ENCODE measurements at places on chromosomes 11 and 22.

DNA sequence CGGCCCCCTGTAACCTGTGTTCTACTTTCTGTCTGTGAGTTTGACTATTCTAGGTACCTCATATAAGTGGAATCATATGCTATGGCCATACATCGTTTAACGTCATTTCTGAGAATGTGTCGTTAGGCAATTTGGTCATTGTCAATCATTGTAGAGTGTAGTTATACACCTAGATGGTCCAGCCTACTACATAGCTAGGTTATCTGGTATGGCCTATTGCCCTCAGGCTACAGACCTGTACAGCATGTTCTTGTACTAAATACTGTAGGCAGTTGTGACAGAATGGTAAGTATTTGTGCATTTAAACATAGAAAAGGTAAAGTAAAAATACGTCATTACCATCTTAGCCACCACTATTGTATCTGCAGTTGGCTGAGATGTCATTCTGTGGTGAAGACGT lies 35.2 kb downstream of the MYO7A start:
- DNase-seq = no peak

DNA sequence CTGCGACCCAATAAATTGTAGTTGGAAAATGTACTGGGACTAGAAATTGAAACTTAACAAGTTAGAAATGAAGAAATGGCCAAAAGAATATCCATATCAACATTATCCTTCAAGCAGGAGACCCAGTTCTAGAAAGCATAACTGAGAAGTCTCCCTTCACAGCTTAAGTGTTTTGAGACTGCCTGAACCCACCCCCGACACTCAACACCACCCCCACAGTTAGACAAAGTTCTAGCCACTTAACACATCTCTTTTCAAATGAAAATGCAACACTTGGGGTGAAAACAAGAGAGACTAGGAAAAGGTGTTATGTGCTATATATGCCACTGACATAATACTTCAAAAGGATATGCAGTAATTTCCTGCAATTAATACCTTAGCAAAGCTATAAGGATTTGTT lies 184.5 kb downstream of the SOX6 start:
- DNase-seq = no peak

DNA sequence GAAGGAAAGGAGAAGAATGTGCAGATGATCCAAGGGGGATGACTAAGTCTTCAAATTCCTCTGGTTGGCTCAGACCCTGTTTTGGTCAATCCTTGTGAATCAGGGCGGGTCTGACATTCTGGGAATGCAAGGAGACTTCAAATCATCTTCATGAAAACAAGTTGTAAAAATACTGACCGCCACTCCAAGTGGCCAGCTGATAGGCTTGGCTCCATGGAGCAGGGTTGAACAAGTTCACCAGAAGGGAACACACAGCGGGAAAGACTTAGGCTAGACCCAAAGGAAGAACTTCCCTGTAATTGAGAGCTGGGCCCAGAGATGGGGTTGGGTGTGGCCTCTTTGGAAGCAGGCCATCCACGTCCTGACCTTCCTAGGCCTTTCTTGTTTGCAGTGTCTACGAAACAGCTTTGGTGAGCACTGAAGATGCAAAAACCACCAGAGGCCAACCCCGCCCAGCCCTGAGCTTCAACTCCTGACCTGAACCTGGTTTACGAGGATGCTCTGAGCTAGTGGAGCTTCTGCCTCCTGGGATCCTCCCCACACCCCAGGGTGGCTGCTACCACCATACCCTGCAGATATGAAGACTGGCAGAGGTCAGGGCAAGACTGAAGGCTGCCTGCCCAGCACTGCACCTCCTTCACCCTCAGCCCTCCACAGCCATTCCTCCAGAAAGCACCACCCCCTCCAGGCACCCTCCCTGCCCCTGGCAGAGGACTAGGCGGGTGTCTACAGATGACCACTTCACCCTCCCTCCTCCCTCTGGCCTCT lies 26.1 kb downstream of the GDPD5 start:
- no peak for DNase-seq

GRCh38 chr11:3893311-3893710 lies 37.8 kb downstream of the STIM1 start:
- no peak for DNase-seq

DNA sequence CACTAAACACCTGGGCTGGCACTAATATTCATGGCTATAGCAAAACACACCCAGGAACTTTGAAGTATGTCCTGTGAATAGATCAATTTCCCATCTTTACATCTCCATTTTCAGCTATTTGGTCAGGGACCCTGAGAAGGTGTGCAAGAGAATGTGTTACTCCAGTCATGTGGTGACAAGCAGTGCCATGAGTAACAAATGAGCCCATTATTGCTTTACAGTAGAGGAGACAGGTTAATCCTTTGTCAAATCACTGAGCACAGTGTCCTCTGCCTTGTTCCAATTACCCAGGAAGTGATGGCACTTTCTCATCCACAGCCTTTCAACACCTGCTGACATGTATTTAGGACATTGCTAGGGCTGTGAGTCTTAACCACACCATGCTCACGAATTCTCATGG lies 664.8 kb upstream of the API5 start:
- no peak for DNase-seq

GRCh38 chr22:21674638-21675245 lies 8.9 kb downstream of the PPIL2 start:
- DNase-seq = no peak

GRCh38 chr11:57639321-57640067 lies 10.2 kb downstream of the YPEL4 start:
- no peak for DNase-seq

GRCh38 chr11:45181193-45181888 lies 34.9 kb downstream of the PRDM11 start:
- no peak for DNase-seq

DNA sequence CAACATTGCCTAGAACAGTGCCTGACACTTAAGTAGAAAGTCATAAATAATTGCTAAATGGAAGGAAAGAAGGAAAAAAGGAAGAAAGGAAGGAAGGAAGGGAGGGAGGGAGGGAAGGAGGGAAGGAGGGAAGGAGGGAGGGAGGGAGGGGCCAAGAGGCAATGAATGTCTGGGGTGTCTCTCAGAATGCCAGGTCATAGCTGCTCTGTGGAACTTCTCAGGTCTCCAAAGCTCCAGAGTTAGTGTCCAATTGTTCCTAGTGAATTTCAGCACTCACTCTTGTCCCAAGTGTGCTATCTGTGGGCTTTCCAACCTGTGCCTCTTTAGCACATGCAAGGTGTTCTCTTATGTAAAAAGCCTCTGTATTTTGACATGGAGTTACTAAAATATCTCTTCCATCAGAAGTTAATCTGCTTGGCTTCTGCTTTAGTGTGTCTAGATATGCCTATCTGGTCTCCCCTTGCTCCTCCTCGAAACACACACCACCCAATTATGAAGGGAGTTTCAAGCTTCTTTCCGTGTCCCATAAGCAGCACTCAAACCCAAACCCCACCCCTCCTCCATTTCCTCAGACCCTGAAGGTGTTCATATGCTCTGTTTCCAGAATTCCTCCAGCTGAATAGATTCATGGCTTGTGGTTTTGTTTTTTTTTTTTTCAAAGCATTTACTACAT lies 56.5 kb downstream of the FAM76B start:
- no peak for DNase-seq

DNA sequence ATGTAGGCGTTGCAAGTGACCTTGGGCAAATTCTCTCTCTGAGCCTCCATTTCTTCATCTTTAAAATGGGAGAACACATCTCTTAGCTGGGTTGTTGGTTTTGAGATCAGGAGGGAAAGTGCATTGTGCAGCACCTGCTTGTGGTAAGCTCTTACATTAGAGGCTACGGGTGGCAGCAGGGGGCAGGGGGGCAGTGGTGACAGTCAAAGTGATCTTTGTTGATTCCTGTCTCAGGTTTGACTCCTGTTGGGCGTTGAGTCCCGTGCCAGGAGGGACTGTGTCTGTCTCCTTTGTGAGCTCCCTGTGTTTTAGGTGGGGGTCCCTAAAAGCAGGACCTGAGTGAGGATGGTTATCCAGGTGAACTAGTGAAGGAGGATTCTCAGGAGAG lies 101.7 kb downstream of the TP53I11 start:
- no peak for DNase-seq

DNA sequence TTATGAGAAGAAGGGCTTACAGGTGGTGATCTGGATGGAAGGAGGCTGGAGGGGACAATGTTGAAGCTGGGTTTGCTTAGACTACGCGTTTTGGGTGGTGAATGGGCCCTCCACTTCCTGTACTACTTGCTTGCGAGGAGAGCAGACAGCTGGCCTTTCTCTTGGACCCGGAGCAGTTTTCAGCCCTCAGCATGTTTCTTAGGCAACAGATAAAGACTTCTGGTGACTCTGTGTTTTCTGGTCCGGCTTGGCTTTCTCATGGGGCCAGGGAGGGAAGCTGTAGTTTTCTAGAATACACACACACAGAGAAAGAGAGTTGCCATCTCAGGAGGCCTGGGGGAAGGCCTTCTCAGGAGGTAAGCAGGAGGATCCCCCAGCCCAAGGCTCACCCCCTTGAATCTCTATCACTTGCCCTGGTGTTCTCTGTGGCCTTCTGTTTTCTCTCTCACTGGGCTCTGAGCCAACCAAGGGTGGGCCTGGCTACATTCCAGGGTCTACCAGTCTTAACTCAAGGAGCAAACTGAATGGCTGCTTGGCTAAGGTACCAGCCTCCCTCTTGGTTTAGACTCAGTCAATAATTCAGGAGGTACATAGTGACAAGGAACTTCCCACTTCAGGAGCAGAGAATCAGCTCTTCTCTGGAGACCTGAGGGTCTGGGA lies 2.4 kb downstream of the CCS start:
- DNase-seq = no peak

GRCh38 chr11:126061707-126062678 lies 673 bp downstream of the CDON start:
- no peak for DNase-seq

- no peak for DNase-seq
Measured at GRCh38 chr22:41576877-41577276, 12.8 kb downstream of the PMM1 start.

DNA sequence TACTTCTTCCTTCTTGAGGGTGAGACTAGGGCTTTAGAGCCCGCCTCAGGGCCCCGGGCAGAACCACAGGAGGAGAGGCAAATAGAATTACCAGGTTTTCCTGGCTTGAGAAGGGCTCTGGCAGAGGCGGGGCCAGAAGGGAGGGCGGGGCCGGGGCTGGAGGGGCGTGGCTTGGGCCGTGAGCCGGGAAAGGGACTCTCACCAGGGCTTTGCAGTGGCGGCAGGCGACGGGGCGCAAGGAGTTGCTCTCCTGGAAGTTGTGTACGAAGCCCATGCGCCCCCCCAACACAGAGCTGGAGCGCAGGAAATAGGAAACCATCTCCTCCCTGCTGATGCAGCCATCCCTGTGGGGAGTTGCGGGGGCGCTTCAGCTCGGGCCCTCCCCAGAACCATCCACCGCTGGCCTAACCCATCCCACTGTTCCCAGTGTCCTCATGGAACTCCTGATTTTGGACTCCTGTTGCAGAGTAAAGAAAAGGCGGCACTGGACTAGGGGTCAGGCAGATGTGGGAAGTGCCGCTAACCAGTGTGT lies 6.9 kb upstream of the NRXN2 start:
- DNase-seq = no peak

Measured in stimulated activated CD8-positive, alpha-beta memory T cell treated with anti-CD3 and anti-CD28 coated beads, Interleukin-4, amount 100 ng/mL, for 4 hours (primary cell).